CD4-positive, alpha-beta T cell treated with Interleukin-17A for 4 hours (primary cell): ENCODE measurements at places on chromosomes 7 and 10.

DNA sequence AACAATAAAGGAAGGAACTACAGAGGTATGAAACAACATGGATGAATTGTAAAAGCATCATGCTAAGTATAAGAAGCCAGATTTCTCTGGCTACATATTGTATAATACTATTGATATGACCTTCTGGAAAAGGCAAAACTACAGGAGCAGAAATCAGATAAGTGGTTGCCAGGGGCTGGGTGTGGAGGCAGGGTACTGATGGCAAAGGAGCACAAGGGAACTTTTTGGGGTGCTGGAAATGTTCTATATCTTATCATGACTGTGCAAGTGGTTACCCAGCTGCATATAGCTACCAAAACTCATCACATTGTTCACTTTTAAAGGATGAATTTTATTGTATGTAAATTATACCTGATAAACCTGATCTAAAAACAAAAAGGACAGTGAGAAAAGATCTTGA, 72.4 kb downstream of the SKAP2 start:
- no peak for DNase-seq

GRCh38 chr10:111177379-111177778, 100.5 kb downstream of the ADRA2A start:
- no peak for DNase-seq

DNA sequence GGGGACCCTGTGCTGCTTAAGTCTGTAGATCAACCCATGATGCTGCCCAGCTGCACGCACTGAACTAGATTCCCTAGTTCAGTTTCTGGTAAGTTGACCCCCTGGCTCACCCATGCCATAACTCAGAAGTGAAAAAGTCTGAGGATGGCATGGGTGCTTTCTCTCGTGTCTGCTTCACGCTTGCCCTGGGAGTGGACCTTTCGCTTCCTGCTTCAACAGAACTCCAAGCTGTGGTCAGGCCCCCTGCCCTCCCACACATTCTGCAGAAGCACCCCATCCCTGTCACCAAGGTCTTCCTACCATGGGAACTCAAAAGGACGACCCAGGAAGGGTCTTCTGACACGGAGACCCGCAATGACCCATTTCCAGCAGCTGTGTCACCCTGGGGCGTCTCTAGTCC, 39.9 kb downstream of the LRRC18 start:
- no peak for DNase-seq

- DNase-seq: no peak
Measured at GRCh38 chr7:130024390-130024789, 26.8 kb downstream of the ZC3HC1 start.

DNA sequence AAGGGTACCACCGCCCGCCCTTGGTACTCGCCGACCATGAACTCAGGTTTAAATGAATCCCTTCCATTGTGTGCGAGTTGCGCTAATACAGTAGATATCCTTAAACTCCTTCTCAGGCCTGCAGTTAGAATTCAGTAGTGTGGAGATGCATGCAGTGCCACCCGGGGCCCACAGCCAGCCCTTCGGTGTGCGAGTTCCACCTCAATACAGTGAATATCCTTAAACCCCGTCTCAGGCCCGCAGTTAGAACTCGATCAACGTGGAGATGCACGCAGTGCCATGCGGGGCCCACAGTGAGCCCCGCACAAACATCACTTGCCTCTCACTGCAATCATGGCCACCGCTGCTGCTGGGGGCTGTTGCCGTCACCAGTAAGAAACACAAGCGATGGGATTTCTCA, 261.9 kb downstream of the MAD1L1 start:
- DNase-seq: no peak

GRCh38 chr10:10418387-10418786, 599.3 kb upstream of the CELF2 start:
- DNase-seq: no peak

DNA sequence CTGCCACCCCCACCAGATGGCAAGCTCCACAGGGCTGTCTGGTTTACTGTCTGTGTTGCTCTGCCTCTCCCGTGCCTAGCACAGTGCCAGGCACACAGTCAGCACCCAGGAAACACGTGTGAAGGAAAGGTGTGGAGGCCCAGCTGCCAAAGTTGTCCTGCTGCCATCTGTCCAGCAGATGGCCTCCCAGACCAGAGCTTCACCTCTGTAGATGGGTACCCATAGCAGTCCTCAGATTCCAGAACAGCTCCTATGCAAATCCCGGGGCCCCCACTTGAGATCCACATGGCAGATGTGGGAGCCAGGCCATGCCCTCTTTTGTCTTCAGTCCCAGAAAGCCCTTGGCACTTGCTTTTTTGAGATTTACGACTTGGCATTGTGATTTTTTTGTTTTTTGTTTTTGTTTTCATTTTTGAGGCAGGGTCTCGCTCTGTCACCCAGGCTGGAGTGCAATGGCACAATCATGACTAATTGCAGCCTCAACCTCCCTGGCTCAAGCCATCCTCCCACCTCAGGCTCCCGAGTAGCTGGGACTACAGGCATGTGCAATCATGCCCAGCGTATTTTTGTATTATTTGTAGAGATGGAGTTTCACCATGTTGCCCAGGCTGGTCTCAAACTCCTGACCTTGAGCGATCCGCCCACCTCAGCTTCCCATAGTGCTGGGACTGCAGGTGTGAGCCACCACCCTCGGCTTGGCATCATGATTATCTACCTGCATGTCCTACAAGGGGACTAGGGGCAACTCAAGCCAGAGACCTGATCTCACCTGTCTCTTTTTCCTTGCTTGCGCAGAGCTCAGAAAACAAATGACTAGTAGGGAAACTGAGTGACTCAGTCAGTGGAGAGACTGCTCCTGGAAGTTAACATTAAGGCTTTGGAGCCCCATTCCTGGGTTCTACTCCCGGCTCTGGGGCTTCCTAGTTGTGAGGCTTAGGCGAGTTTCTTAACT, 16.9 kb upstream of the PALD1 start:
- peak; percentile 70 for DNase-seq

DNA sequence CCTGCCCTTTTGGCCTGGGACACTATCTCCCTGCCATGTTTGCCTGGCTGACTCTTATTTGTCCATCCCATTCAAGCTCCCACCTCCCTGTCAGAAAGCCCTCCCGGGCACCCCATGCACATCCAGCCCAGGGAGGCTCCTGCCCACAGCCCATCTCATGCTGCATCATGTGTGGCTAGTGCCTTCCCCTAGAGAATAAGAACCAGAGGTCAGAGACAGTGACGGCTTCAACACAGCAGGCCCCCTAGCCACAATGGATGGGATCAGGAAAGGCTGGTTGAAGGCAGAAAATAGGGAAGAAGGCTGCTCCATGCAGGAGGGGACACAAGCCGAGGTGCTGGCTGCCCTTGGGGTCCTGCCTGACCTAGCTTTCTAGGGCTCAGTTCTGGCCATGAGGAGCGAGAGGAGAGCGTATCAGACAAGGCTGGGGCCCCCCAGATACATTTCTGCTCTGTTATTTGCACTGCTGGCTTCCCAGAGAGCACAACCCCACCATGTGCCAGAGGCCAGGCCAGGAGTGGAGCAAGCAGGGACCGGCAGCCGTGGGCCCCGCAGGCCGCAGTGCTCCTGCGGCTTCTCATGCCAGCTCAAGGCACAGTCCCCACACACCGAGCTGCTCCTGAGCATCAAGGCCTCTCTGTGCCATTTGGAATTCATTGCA, 161.1 kb upstream of the ZMIZ1 start:
- no peak for DNase-seq

DNA sequence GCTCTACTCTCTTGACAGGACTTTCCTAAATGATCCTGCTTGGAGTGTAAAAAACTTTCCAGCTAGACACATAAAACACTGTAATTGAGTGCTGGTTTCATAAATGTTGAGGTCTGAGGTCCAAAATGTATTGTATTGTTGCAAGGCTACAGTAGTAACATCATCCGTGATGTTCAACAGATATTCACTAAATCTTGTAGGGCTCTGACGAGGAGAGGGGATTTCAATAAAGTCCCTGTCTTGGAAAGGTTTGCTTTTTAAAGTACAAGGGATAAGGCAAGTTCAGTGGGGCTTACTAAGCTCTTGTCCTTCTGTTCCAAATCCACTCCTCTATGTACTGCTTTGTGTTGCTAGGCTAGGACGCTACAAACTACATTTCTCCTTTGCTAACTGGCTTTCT, 48.9 kb downstream of the FHIP2A start:
- DNase-seq: no peak

GRCh38 chr10:12684784-12685183, 316.7 kb downstream of the CCDC3 start:
- no peak for DNase-seq

DNA sequence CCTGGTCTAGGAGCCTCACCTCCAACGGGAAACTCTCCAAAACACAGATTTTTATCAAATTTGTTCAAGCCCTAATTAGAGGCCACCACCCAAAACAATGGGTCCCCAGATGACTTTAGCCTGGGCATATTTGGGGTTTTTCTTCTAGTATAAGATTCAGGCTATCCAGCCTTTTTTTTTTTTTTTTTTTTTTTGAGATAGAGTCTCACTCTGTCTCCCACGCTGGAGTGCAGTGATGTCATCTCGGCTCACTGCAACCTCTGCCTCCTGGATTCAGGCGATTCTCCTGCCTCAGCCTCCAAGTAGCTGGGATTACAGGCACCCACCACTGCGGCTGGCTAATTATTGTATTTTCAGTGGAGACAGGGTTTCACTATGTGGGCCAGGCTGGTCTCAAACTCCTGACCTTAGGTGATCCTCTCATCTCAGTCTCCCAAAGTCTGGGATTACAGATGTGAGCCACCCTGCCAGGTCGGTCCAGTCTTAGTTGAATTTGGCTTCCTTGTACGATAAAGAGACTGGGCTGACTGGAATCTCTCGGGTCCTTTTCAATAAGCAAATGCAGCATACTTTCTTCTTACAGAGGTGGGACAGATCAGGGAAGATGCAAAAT, 91.4 kb upstream of the KLF6 start:
- no peak for DNase-seq

DNA sequence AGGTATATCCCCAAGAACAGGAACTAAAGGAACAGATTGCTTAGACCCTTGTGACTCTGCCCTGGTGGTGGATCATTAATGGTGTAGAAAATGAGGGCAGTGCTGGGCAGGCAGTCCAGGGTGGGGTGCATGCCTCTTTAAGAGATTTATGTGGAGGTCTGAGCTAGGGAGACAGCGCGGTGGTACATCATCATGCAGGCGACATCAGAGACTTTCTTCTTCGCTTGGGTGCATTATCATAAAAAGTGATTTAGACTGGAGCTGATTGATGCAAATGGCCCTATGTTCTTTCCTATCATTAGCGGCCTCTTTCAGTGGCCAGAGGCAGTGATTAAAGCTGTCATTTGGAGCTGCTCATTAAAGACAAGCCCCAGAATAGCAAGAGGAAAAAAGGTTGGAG, 519.1 kb upstream of the GALNT17 start:
- DNase-seq: no peak

GRCh38 chr10:110007161-110007700, 553 bp upstream of the ADD3 start:
- no peak for DNase-seq

GRCh38 chr10:80996615-80997193, 459.0 kb downstream of the SH2D4B start:
- DNase-seq: no peak

GRCh38 chr10:70114902-70115301, 17.7 kb downstream of the AIFM2 start:
- no peak for DNase-seq

- no peak for DNase-seq
Measured at GRCh38 chr10:123133541-123134342, 2.0 kb upstream of the HMX3 start.

- DNase-seq: no peak
Measured at GRCh38 chr7:148967032-148967372, 61.3 kb downstream of the PDIA4 start.

- DNase-seq: no peak
Measured at GRCh38 chr10:85791818-85792532, 574.6 kb downstream of the GRID1 start.

DNA sequence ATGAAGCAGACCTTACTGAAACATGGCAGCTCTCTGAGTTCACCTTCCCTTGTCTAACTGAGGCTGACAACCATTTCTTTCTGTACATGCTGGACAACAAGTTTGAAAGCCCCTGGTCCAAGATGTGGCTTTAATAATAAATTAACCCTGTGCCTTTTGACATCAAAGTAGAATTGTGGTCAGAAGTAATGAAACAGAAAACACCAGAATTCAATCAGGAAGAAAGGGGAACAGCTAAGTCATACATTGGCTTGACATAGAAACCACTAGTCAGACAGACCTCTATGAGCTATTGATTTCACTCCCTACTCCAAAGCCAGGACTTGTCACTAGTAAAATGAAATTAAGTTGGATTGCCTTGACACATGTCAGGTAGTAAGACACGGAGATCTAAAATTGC, 175.2 kb upstream of the ASAH2 start:
- DNase-seq: no peak

- DNase-seq: no peak
Measured at GRCh38 chr7:36775061-36775620, 50.8 kb upstream of the AOAH start.

GRCh38 chr7:101265622-101266516, 21.0 kb upstream of the FIS1 start:
- no peak for DNase-seq

GRCh38 chr10:71719042-71719441, 536 bp downstream of the C10orf105 start:
- no peak for DNase-seq

GRCh38 chr7:17415955-17416354, 117.5 kb downstream of the AHR start:
- no peak for DNase-seq

DNA sequence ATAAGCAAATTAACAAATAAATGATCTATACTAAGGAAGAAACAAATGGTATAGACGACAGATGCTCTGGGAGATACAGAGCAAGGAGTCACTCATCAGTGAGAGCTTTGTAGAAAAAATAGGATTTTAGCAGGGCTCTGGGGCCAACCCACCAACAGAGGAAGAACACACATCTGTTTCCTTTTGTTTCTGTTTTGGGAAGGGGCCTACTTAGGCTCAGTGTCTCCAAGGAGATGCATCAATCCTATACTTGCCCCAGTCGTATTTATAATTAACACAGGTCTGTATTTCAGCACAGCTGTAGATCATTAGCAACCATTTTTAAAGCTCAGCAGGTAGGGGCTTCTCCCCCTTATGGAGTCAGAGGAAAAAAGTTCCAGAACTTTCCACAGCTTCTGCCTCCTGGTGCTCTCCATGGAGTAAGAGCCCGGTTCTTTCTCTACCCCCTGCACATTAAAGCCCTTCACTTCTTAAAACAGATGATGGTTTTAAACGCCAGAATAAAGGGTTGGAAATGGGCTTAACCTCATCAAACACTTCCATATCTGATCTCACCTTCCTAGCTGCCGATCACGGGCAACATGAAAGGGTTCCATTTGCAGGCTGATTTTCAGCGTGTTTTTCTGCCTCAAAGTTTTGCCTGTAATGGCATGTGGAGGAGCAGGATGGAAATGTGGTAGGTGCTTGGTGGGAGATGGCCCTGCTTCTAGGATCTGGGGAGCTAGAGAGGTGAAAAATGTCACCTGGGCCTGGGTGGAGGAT, 291.7 kb downstream of the TCF7L2 start:
- DNase-seq: no peak

DNA sequence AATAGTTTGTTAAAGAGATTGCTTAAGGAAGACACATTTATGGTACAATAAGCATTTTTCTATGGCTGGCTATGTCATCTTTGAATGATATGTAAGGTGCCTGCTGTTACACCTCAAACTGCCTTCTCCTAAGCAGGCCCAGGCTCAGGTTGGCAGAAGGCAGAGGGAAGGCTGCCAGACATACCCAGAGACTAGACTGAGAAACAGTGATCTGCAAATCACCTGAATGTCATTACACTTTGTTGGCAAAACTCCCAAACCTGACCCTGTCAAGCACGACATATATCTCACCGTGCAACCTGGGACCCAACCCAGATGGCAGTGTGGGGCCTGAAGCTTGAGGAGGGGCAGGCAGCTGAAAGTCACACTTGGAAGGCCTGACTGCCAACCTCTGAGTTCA, 136.6 kb upstream of the TARP start:
- DNase-seq: no peak

- no peak for DNase-seq
Measured at GRCh38 chr10:100327007-100327717, 2.9 kb downstream of the PKD2L1 start.
